ENCODE measurements at places on chromosomes 5 and 9.

- no peak for DNase-seq
These were observed 131.0 kb upstream of the ASTN2 start for GRCh38 chr9:117545846-117546245.

DNA sequence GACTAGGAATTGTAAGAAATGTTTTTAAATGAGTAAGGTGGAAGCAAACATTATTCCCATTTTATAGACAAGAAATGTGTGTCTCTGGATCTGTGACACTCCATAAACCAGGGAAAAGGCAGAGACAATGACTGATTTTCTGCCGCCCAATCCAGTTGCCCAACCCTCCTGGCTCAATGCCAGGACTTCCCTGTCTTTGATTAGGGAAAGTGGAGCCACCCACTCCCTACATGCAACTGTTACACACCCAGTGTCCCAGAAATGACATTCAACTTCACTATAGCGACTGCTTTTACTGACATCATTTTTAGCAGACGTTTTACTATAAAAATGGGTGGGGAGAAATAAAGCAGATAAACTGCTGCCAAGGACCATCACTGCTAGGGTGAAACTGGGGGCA lies 79.7 kb downstream of the THBS4 start:
- DNase-seq: no peak

DNA sequence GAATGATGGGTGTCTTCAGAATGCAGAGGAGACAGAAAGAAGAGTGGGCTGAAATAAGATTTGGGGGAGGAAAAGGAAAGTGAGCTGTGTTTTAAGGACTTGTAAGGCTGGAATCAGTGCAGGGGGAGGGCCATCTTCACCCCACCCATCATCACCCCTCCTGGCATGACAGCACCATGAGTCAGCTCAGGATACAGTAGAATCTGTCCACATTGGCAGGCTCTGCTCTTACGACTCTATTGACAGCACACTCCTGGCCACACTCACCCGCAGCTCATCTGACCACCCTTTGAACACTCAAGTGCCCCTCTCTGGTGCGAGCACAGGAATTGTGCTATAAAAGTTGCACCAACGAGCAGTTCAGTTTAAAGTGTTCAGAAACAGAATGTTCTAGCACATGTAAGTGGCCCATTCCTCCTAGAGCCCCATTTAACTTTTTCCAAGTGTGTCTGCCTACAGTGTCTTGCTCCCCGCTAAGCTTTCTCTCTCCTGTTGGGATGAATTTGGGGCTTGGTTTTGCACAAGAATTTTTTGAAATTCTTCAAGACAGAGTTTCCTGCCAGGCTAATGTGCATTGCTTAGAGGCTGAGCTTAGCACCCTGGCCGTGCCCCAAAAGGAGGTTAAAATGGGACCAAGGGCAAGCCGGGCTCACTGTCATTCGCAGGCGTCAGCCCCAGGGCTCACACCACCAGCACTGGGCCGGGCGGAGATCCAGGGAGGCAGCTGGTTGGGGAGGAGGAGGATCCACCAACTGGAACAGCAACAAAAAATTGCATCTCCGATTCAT lies 12.0 kb downstream of the ADRA1B start:
- no peak for DNase-seq

GRCh38 chr5:36651761-36652685 lies 45.6 kb downstream of the SLC1A3 start:
- no peak for DNase-seq

DNA sequence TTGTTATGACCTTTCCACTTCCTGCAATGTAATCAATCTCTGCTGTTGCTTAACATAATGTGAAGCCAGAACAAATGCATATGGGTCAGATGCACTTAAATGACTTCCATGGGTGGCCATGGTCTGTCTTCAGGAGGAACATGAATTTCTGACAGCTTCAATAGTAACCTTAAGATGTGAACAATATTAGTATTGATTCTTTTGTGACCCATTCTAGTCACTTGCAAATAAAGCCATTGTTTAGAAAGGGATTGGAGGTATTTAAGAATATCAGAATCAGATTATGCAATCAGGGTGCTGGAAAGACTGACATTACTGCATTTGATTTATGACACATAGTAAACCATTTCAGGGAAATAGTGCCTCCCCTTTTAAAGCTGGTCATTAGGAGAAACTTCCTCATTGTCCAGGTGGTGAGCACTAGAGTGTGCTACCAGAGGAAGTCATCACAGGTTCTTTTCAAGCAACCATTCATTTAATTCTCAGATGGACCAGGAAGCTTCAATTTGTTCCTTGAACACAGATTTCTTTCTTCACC lies 32.1 kb downstream of the GRIN3A start:
- no peak for DNase-seq

DNA sequence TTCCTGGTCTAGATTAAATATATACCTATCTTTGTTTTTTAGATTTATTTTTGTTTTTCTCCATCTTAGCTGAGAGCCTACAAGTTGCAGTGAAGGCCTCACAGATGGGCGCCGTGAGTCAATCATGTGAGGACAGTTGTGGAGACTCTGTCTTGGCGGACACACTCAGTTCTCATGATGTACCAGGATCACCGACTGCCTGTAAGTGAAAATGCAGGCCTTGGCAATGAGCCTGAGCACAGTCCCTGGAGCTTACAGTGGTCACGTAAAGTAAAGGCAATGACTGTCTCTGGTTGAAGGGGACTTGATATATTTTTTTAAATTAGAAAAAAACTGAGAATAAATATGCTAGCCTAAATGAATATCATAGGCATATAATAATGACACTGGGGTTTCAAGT lies 271.9 kb downstream of the ARHGEF28 start:
- no peak for DNase-seq

- no peak for DNase-seq
These were observed 47.1 kb downstream of the CAST start for GRCh38 chr5:96709152-96709821.

DNA sequence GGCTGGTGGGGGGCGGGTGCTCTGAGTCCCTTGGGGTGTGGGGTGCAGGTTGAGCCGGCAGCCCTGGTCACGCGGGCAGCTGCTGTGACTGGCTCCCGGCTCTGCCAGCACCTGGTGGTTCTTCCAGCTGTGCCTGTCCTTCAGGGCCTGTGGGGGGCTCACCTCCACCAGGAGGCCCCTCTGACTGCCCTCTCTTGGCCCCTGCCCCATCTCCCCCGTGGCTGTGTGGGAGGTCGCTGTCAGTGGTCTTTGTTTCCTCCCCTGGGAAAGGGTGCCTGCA lies 3.3 kb downstream of the RXRA start:
- DNase-seq: no peak

DNA sequence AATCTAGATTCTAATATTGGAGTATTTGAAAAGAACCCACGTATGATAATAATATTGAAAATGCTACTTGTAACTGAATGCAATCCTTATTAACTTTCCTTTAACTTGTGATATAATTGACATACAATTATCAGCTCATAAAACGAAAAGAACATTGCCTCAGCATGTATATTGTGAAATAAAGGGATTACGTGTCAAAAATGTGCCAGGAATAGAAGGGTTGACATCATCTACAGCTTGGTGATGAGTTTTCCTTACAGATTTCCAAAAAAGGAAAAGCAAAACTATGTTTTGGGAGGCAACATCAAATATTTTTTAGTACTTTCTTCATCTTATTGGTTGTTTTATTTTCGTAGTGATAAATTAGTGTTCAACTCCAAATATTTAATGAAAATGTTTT lies 266.0 kb upstream of the PTGER4 start:
- no peak for DNase-seq

GRCh38 chr5:148904440-148904839 lies 78.0 kb downstream of the ADRB2 start:
- DNase-seq: no peak

DNA sequence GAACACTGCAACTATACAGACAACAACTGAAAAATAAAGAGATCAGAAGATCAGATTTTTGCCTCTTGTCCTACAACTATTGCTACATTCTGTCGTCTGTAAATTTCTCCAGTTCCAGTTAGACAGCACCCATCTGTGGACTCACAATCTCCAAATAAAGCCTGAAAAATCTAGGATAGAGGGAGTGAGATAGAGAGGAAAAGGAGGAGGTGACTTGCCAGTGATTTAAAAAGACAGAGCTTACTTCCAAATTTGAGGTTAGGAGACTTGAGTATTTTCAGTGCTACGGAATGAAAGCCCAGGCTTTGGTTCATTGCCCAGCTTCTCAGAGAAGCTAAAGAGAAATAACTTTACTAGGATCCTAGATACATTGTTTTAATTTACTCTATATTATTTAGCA lies 63.6 kb downstream of the PTCD2 start:
- no peak for DNase-seq

- no peak for DNase-seq
These were observed 160.4 kb downstream of the RGS3 start for GRCh38 chr9:113623851-113624485.

- DNase-seq: no peak
These were observed 136.0 kb upstream of the EFNA5 start for GRCh38 chr5:107806705-107807104.
